Neuronal stem cell (in vitro differentiated cells): ENCODE measurements at places on chromosomes 12 and 14.

DNA sequence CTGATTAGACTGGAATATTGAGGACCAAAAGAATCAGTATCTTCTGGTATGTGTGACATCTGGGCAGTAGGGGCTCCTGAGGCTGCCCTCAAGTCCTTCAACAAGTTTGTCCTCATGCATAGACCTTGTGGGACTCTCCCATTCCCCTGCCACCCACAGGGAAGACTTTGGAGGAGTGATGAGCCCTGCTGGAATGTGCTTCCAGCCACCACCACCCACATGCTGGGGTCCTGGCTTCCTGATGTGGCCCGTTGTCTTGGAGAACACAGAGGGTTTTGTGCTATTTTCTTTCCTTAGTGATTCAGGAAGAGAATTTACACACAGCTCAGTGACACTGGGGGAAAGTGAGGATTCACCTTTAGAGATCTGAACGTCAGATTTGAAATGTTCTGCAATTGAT lies 29.2 kb upstream of the SEL1L start:
- DNase-seq, result no peak

DNA sequence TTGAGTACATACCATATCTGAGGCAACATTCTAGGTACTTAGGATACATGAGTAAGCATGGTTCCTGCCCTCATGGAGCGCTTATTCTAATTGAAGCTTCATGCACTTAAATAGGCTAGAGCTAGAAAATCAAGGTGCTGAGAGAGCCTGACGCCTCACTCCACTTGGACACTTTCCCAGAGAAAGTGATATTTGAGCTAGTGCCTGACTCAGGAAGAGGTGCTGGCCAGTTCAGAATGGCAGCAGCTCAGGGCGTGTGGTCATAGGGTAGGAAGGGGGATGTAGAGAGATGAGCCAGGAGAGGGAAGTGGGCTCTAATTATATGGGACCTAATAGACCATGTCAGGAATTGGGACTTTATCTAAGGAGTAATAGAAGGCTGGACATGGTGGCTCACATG lies 33.3 kb downstream of the TULP3 start:
- no peak for DNase-seq

DNA sequence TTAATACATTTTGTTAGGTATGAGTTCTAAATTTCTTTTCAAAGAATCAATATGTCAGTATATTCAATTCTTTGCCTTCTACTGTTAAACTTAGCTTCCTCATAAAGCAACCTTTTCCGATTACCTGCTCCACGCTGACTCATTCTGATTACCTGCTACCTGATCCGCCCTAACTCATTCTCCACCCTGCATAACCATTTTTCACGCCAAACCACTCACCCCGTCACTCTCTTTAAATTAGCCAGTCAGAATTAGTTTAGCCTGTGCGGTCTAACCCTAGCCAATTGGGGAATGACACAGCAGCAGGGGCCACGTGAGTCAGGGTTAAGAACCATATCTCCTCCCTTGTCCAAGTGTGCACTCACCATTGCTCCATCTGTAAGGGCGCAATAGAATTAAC lies 72.2 kb upstream of the FICD start:
- no peak for DNase-seq

GRCh38 chr14:93262446-93262845 lies 55.4 kb downstream of the UBR7 start:
- no peak for DNase-seq

- no peak for DNase-seq
These were observed 105.0 kb downstream of the ETNK1 start for GRCh38 chr12:22729957-22730443.

GRCh38 chr12:15192720-15193119 lies 28.5 kb downstream of the RERG start:
- DNase-seq, result no peak

GRCh38 chr14:80059041-80059440 lies 152.3 kb downstream of the DIO2 start:
- no peak for DNase-seq

- peak; percentile 62 for DNase-seq
These were observed 3.1 kb downstream of the LRFN5 start for GRCh38 chr14:41609704-41610183.

DNA sequence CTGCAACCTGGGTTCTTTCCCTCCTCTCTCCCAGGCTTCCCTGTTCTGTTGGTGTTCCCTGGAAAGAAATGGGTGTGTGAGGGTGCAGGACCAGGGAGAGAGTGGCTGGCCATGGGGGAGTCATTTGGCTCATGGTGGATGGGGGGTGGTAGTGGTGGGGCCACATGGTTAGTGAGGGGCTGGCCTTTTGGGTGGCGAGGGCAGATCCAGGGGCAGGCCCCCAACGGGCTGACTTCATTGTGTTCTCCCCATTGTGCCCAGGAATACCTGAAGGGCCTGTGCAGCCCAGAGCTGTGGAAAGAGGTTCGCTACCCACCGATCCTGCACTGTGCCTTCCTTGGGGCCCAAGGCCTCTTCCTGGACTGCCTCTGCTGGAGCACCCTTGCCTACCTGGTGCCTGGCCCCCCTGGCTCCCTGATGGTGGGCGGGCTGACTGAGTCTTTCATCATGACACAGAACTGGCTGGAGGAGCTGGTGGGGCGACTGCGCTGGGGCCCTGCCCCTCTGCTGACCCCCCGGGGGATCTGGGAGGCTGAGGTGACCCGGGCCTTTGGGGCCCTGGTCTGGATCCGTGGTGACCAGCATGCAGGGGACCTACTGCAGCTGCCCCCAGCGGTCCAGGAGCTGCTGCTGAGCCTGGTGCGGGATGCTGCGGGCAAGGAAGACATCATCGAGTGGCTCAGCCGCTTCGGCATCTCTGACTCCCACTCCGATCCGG lies 9.0 kb downstream of the NYNRIN start:
- no peak for DNase-seq

- no peak for DNase-seq
These were observed 36.9 kb upstream of the PRIMA1 start for GRCh38 chr14:93825235-93825553.

- DNase-seq, result peak; percentile 88
These were observed 120.7 kb downstream of the AACS start for GRCh38 chr12:125185740-125186470.

- no peak for DNase-seq
These were observed 80.5 kb upstream of the ZFP36L1 start for GRCh38 chr14:68873376-68873775.

- peak; percentile 76 for DNase-seq
These were observed 61.7 kb upstream of the BCL2L14 start for GRCh38 chr12:12008931-12009611.

DNA sequence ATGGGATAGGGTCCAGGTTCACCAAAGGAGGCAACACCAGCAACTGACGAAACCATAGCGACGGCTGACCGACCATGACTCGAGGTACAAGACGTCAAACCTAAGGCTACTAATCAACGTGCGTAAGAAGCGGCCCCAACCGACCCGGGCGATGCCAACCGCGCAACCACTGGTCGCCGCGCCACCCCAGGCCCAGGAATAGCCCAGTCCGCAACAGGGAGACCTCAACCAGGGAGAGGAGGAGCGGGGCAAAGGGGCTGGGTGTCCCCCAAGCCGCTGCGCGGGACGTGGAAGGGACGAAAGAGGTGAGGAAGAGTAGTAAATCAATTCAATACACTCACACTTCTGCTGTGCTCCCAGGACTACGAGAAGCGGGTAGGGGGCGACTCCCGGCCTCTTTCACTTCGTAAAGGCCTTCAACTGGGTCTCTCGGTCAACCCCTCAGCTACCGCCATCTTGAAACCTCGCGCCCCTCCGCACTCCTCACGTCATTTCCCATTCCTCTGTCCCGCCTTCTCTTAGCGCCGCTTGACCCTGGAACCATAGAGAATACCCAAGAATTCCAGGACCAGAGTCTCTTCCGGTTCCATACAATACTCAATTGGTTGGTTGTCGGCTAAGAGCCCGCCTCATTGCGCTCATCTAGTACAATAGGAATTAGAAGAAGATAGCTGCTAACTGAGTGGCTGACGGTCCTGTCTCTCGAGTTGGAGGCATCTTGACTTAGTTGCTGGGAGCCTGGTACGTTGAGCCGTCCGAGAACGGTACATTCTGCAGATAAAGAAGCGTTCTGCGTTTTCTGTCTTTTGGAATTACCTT lies at the start of the genes C12orf60 and WBP11:
TSS of gene C12orf60 (plus strand) at position 660 of the 819 bp plus-strand sequence. CDS start 19,266 bp downstream, outside the sequence.
TSS of gene WBP11 (minus strand) at position 468 of the 819 bp plus-strand sequence. CDS start 2,095 bp downstream, outside the sequence.
- DNase-seq, result peak; percentile 96

DNA sequence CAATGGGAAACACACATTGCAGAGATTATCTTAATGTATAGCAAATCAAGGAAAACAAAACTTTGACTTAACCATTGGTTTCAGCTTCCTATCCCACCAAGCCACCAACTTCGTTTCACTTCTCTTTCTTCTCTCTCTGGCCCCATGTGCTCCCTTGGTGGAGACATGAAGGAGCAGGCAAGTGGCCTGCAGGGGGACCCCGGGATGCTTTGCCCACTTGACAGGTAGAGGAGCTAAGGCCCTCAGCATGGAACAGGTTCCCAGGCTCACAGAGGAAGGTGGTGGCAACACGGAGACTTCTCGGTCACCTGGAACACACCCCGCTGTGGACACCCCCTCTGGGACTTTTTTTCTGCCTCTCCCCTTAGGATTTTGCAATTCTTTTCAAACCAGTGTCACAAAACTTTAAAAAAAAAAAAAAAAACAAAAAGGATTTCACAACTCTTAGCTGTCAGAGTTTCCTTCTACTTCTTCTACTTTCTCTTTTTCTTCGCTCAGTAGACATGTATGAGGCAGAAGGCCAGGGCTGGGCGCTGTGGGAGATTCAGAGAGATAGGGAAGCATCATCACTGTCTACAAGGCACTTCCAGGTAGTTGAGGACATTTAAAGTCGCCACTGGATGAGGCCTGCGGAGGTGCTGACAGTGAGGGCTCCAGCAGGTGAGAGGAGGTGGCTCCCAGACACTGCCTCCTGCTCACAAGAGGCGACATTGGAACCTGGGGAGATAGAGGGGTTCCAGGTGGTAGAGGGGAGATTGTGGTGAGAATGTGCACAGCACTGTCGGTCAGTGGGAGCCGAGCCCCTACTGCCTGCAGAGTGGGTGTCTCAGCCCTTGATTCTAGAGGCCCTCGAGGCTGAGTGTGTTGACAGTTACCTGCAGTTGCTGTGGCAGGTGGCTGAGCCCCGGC lies 119.6 kb downstream of the GCH1 start:
- no peak for DNase-seq

GRCh38 chr12:6735448-6736191 lies 11.8 kb downstream of the COPS7A start:
- DNase-seq, result no peak

DNA sequence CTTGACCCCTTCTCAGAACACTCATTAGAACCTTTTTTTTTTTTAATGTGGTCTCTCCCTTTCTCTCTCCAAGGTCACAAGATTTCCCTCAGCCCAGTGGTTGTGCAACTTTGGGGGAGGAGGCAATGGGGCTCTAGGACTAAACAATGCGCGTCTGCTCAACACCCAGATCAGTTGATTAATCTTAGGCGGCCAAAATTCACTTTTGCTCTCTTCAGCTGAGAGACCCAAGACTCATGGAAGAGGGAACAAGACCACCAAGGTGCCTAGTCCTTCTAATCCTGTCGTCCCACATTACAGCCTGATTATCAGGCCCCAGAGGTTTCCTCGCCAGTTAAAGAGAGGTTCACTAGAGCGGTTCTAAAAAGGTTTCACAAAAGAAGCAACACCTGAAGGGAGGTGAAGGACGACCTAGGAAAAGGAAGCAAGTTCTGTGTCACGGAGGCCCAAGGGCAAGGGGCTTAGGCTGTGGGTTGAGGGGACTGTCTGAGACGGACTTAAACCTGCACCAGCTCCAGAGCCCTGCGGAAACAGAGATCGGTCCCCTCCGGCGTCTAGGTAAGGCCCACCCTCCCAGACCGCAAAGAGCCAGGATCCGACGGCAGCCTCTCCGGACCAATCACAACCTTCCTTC lies 824 bp upstream of the TARBP2 start:
- DNase-seq, result no peak
